ENCODE measurements at places on chromosomes 7 and 10.

GRCh38 chr10:114550756-114551635 lies 107.1 kb downstream of the ABLIM1 start:
- no peak for DNase-seq

- DNase-seq: no peak
Measured at GRCh38 chr7:141585592-141586510, 34.6 kb downstream of the AGK start.

GRCh38 chr10:52801947-52802346 lies 29.4 kb upstream of the MBL2 start:
- no peak for DNase-seq

DNA sequence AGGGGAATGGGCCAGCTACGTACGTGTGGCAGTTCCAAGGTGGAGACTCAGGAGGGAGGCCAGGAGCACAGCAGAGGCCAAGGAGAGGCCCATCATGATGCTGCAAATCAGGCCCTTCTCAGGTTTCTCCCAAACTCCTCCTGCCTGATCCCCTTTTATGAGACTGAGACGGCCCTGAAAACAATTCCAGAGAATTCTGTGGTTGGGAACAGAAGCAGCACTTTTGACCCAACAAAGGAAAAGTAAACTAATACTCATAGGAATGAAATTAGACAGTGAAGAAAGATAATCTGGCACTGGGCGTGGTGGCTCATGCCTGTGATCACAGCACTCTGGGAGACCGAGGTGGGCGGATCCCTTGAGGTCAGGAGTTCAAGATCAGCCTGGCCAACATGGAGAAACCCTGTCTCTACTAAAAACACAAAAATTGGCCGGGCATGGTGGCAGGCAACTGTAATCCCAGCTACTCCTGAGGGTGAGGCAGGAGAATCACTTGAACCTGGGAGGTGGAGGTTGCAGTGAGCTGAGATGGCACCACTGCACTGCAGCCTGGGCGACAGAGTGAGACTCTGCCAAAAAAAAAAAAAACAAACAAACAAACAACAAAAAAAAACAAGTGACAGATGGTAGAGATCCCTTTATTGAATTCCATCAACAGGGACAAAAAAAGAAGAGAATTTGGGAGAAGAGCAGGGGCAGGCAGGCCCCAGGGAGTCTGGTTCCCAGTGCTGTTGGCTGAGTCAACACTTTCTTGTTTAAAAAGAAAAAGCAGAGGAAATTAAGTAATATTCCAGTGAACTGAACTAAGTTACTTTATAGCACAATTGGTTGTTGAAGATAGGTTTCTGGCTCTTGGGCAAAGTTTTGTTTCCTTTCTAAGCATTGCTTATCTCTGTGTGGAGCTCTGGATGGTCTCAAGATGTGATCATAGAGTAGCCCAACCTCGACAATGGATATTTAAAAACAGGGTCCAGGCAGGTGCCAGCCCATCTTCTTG lies at the start of gene CCL26:
CCL26 (minus strand) TSS at position 131 of the 997 bp plus-strand sequence; CDS start at position 96, 35 bp downstream.
- DNase-seq: no peak

DNA sequence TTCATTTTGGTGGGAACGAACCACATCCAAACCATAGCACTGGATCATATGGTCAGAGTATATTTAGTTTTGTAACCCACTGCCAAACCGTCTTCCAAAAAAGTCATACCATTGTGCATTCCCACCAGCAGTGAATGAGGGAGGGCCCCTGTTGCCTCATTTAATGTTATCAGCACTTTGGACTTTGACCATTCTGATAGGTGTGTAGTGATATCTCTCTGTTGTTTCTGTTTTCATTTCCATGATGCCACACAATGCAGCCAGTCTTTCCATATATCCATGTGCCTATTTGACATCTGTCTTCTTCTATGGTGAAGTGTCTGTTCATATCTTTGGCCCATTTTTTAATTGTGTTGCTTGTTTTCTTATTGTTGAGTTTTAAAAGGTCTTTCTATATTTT lies 105.0 kb upstream of the PPP2R2D start:
- no peak for DNase-seq

DNA sequence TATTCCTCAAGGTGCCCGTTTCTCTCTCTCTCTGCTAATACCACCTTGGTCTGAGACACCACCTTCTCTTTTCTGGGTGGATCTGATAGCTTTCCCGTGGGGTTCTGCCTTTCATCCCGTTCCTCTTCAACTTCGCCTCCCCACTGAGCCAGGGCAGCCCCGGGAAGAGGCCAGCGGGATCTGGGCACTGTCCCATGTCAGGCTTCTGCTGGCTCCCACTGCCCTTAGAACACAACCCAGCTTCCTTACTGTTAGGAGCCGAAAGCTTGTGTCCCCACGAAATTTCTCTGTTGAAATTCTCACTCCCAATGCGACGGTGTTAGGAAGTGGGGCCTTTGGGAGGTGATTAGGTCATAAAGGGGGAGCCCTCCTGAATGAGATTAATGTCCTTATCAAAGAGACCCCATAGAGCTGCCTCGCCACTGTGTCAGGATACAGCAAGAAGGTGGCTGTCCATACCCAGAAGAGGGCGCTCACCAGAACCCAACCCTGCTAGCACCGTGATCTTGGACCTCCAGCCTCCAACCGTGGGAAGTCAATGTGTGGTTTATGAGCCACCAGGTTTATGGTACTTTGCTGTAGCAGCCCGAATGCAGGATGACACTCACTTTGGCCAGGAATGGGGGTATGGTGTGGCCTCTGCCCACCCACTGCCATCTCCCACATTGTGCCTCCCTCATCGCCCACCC lies 79.2 kb downstream of the CAMK1D start:
- DNase-seq: no peak

GRCh38 chr7:94874036-94874785 lies 33.2 kb upstream of the PPP1R9A start:
- DNase-seq: no peak

- no peak for DNase-seq
Measured at GRCh38 chr10:91164520-91165065, 55.9 kb upstream of the PCGF5 start.
